ENCODE measurements at places on chromosomes 7 and 10.

DNA sequence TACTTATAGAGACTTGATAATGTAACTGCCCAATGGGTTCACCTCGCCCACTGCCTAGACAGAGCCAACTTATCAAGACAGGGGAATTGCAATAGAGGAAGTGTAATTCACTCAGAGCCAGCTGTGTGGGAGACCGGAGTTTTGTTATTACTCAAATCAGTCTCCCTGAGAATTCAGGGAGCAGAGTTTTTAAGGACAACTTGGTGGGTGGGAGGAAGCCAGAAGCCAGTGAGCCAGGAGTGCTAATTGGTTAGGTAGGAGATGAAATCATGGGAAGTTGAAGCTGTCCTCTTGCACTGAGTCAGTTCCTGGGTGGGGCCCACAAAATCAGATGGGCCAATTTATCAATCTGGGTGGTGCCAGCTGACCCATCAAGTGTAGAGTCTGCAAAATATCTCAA is 20.1 kb upstream of the C7orf33 start:
- no peak for DNase-seq

DNA sequence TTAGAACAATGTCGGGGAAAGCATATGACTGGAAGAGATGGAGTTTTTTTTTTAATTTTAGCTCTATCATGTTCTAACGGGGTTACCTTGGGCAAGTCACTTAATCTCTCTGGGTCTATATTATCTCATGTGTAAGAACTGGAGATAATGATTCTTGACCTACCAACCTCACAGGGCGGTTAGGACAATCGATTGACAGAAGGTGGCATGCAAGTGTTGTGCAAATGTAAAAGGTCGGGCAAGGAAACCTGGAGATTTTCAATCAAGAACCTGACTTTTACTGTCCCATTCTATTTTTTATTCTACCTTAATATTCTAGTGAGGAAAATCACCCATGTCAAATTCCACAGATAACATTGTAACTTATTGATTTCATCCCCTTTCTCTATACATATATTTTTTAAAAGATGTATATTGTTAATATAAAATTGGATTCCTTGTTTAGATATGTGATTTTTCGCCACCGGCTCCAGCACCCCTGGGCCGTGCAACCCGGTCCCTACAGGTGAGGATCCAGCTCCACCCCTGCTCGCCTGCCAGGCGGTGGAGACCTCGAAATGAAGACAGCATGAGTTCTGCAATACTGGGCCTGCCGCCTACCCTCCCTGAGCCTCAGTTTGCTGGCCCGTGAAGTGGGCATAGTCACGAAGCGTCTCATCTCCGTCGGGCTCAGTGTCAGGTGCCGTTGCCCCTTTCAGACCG is 497.6 kb upstream of the PHF14 start:
- no peak for DNase-seq

DNA sequence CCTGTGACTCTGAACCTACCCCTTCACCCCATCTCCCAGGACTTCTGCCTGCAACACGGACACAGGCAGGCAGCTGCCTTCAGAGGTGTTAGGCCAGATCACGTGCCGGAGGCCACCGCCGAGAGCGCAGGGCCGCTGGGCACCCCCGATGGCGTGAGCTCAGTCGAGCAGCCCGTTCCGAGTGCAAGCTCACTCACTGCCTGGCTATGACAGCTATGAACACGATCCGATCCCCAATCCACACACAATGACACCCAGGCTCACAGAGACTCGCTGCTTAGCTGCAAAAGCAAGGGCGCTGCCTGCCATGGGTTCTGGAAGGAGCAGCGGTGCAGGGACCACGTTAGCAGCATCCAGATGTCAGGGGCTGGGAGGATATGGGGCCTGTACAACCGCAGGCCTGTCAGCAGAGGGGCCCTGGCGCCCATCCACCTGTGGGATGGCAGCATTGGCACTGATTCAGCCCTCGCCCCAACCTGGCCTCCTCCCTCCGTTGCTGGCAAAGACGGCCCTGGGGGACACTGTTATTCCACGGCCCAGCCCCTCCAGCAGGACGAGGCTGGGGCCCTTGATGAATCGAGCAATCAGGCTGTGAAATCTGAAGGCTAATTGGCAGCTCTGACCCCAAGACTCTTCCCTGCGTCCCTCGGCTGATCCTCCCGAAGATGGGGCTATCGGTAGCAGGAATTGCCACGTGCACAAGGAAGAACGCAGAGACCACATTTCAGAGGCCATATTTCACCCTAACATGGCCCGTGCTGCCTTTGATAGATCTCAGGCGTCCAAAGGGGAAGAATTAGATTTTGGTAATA is 230.1 kb downstream of the ELFN1 start:
- DNase-seq, result no peak

DNA sequence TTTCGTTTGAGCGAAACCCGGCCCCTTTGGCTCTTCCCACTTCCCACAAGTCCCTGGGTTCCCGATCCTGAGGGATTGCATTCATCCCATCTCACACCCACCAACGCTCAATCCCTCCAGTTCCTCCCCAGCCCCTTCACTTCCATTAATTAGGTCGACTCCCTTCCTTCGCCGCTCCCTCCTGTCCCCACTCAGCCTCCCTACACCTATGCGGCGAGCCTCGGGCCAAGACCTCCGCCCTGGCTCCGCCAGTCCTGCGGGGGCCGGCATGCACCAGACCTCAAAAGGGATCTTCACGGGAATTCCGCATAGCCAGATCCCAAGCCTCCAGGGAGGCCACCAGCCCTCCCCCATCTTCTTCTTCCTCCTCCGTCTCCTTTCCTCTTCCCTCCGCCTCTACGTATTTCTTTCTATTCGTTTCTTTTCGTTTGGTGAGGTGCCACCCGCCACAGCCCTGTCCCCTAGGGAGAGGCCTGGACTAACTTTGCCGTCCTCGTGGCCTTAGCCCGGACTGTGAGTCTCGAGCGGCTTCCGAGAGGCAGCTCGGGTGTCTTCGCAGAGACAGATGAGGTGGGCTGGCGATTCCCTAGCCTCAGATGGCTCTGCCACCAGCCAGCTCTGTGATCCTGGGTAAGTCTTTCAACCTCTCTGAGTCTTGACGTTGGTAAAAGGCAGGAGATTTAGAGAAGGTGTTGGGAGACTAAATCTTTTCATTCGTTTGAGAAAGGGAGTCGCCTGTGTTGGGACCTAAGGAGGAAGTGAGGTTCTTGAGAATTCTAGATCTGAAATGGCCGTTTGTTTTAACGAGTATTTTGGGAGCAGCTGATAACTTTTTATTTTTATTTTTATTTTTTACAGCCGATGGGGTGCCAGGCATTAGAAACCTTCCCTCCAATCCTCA is 8.1 kb upstream of the LBX1 start:
- no peak for DNase-seq

- DNase-seq, result no peak
These were observed 103.1 kb downstream of the ZNF467 start for GRCh38 chr7:149670288-149670687.

- DNase-seq, result no peak
These were observed 21.1 kb downstream of the C7orf33 start for GRCh38 chr7:148611692-148612091.

GRCh38 chr10:12707461-12708185 is 293.9 kb downstream of the CCDC3 start:
- DNase-seq, result no peak

GRCh38 chr10:62728479-62728878 is 76.0 kb upstream of the ADO start:
- no peak for DNase-seq

- no peak for DNase-seq
These were observed 79.5 kb downstream of the RAB11FIP2 start for GRCh38 chr10:117967149-117967650.

GRCh38 chr10:26448292-26448691 is 10.2 kb downstream of the APBB1IP start:
- DNase-seq, result no peak

- DNase-seq, result no peak
These were observed 26.0 kb upstream of the ITGA8 start for GRCh38 chr10:15745751-15746150.

DNA sequence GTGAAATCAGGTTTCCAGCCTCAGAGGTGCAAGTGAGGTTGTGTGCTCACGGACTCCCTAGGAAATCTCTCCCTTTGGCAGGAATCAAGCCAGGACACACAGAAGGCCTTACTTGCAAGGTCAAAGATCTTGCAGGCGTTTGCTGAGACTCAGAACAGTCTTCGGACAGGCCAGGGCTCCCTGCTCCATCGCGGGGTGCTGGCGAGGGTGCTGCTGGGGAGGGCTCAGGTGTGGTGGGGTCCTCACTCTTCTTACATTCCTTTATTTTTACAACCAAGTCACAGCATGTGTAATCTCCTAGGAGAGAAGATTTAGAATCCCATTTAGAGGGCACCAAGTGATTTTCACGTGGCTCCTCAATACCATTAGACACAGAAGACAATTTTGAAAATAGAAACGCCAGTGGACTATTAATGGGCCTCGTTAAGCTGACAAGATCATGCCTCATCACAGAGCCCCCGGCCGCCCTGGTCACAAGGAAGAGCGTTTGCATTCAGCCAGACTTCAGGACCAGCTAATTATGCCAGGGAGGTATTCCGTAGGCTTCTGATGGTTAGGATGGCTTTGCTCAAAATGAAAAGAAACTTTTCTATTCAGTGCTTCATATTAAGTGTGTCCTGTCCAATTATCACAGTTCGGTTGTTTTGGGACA is 73.1 kb upstream of the ADAM12 start:
- DNase-seq, result no peak

DNA sequence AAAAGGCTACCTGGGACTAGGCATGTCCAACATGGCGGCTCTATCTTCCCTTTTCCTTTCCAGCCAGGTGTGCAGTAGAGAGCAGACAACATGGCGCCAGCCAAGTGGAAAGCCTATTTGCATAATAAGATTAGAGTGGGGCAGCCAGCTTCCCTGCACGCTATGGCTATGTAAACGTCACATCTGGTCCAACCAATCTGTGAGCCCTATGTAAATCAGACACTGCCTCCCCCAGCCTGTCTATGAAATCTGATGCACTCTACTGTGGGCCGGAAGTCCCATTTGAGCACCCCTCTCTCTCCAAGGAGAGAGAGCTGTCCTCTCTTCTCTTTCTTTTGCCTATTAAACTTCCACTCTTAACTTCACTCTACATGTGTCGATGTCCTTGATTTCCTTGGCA is 984.9 kb upstream of the AUTS2 start:
- DNase-seq, result peak; percentile 10

DNA sequence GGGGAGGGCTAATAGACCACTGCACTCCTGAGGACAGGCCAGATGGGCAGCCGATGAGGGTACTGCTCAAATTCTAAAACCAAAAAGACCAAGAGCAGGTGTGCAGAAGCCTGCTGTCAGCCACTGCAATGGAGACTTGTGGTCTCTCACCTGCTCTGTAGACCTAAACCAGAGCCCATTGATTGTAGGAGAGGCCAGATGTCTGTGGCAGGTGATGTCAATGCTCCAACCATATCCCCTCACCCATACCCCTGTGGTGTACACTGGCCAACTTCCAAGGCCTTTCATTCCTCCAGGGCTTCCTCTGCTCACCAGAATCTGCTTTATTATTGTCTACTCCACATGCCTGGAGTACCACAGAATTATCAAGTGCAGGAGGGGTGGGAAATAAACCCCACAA is 116.9 kb upstream of the CHST15 start:
- DNase-seq, result no peak

DNA sequence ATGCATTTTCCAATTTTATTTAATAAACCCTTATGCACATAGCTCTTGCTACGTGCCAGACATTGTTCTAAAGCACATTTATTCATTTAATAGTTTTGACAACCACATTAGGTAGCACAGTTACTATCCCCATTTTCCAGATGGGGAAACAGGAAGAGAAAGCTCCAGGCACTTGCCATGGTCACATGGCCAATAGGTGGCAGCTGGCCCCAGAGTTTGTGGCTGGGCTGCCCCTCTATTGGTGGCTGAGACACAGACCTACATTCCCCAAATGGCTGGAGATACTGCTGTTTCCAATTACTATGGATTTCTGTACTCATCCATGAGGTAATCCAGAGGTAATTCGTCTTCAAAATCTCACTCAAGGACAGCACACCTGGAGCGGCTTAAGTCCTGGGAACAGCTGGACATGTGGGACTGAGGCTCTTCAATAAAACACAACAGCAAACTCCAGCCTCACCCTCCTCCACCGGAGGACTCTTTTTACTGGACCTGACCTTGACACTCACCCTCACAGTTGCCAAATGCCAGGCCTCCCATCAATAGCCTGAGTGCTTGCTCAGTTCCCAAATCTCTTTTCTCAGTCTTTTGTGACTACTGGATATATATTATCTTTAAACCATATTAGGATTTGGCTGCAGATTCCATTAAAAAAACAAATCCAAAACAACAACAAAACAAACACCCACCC is 106.1 kb downstream of the CLEC2L start:
- DNase-seq, result no peak

- no peak for DNase-seq
These were observed 72.0 kb downstream of the PAX2 start for GRCh38 chr10:100817268-100817839.

- DNase-seq, result no peak
These were observed 330.1 kb upstream of the LRGUK start for GRCh38 chr7:133796782-133797745.

- no peak for DNase-seq
These were observed 286.9 kb downstream of the KCNMA1 start for GRCh38 chr10:77350711-77351119.

DNA sequence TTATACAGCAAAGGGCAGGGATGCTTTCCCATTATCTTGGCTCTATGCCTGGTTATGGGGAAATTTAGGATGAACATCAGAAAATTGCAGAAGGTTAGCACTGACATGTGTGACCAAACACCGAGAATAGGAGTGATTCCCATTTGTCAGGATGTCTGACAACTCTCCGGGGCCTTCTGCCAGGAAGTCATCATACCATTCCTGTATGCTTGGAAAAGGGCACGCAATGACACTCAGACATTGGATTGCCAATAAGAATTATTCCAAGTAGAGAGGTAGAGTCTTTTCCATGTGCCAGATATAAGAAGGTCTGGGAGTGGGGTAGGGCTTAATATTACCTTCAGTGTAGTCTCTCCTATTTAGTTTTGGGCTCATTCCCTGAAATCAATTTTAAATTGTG is 82.3 kb downstream of the MTPN start:
- no peak for DNase-seq

DNA sequence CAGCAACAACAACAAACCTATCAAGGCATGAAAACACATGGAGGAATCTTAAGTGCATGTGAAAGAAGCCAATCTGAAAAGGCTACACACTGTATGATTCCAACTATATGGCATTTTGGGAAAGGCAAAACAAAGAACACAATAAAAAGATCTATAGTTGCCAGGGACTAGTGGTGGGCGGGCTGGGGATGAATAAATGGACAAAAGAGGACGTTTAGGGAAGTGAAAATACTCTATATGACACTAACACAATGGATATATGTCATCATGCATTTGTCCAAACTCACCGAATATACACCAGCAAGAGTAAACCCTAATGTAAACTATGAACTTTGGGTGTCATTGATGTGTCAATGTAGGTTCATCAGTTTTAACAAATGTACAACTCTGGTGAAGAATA is 89.1 kb downstream of the SEMA3E start:
- DNase-seq, result no peak

DNA sequence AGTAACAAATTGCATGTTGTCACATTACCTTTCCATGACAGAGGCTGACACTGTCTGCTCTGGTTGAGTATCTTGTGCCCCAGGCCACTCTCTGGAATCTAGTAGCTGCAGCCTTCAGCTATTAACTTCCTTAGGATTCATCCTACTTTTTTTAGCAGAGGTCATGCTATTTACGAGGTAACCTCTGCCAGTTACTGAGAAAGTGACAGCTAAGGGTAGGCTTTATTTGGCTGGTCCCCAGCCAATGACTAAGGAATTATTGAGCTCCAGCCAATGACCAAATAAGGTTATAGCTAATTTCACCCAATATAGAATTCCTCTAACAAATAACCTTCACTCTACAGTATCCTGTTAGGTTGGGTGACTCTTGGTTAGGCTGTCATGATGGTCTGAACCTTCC is 1361.7 kb downstream of the XPNPEP1 start:
- no peak for DNase-seq

- no peak for DNase-seq
These were observed 479 bp downstream of the CYP26A1 start for GRCh38 chr10:93074147-93074596.

All from NCI-H187 (cell line).